ENCODE measurements at places on chromosomes 5 and 9.

GRCh38 chr9:123354806-123355508, 1.0 kb upstream of the CRB2 start:
- DNase-seq: no peak

- no peak for DNase-seq
Observed at GRCh38 chr9:14830057-14830456, 80.2 kb downstream of the FREM1 start.

DNA sequence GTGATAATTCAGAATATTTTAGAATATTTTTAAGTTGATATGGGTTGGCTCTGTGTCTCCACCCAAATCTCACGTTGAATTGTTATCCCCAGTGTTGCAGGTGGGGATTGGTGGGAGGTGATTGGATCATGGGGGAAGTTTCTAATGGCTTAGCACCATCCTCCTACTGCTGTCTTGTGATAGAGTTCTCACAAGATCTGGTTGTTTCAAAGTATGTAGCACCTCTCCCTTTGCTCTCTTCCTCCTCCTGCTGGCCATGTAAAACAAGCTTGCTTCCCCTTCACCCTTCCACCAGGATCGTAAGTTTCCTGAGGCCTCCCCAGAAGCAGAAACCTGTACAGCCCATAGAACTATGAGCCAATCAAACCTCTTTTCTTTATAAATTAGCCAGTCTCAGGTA, 214.6 kb upstream of the C9orf72 start:
- peak; percentile 12 for DNase-seq

GRCh38 chr5:96332535-96333366, 100.3 kb downstream of the PCSK1 start:
- no peak for DNase-seq

DNA sequence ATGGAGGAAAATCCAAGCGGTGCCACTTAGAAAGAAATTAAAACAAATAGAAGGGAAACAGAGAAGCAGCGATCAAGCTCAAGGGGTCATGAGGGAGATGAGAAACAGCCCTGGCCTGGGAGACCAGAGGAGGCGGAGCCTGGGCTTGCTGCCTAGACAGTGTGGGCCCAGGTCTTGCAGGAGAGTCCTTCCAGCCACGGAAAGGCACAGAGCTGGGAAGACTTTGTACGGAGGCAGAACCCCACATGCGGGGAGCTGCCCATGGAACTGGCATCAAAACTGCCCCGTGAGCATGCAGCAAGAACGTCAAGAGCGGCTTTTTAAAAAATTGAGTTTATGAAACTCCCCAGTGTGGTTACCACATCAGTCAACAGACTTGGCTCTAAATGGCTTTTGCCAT, 119.4 kb downstream of the IRX1 start:
- no peak for DNase-seq

All from lung (tissue), 17 donors.